ENCODE measurements at places on chromosomes 2 and 18.

- DNase-seq, result no peak
Measured at GRCh38 chr2:107543793-107544192, 282.9 kb upstream of the RGPD4 start.

GRCh38 chr18:48913201-48913600 is 37.6 kb downstream of the SMAD7 start:
- DNase-seq, result no peak

DNA sequence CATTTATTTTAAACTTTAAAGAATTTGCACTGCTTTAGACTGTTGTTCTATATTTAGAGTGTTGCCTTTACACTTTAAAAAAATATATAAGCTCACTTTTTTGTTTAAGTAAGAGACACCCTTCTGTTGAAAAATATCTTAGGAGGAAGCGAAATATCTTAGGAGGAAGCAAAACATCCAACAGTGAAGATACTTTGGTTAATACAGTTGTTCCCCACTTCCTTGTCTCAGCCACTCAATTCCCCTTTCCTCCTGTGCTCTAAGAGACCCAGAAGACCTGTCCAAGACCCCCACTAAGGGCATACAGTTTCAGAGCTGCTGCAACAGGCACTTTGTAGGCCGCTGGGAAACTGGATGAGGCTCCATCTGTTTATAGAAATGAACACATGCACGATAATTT is 5.7 kb downstream of the SERPINB8 start:
- no peak for DNase-seq

DNA sequence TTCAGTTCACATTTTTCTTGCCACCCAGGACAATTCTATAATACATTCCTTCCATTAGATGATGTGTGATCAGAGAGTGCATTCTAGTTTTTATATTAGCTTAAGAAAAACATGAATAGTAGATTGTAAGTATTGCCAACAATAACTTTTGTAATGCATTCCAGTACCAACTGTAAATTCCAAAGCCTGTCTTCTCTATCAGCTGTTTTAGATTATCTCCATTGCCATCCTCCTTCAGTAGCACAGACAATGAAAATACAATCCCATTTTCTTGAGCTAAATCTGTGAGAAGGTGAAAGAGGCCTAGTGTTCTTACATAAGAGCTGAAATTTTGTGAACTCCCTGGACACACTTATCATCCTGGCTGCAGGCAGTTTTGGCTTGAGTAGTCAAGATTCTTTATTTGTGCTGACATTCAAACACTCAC is 103.9 kb downstream of the CCBE1 start:
- no peak for DNase-seq

DNA sequence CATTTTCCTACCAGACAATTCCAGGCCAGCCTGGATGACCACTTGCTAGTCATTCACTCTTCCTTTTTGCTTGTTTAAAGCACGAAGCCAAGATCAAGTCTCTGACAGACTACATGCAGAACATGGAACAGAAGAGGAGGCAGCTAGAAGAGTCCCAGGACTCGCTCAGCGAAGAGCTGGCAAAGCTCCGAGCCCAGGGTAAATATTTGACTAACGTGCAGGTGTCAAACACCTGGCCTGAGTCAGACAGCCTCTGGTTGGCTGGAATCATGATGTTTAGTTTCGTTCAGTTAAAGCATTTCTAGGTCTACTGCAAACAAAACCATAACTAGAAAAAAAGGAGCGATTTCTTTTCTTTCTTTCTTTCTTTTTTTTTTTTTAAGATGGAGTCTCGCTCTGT is 44.2 kb upstream of the LYPD6B start:
- DNase-seq, result no peak

DNA sequence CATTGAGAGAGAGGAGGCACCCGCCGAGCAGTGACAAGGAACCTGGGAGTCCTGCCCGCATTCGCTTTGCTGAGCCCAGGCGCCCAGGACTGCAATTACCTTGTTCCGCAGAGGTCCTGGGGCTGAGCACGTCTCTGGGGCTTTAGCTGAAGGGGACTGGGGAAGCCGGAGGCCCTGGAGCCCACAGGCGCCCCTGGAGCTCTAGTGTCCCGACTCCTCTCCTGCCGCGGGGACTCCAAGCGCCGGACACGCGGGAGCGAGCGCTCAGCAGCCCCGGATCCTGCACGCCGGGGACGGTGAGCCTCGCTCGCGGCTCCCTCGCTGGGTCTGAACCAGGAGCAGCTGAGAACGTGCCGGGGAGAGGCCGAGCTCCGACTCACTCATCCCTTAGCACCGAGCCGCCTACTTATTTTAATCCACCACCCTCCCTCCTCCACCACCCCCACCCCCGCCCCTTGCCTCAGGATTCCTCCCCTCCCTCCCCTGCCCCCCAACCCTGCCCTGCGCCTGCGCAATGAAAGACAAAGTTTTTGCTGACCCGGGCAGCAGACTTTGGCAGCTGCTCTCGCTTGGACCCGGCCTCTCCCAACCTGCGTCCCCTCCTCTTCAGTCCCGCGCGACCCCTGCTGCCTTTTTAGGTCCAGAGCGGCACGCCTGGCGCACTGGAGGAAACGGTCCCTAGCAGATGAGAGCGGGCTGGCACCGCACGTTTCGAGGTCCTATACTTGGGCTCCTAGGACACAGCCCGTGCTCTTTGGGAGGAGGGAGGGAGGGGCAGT is at the start of gene OSR1:
OSR1 (minus strand) TSS at position 382 of the 779 bp plus-strand sequence. CDS start 4,818 bp downstream, outside the sequence.
- no peak for DNase-seq

DNA sequence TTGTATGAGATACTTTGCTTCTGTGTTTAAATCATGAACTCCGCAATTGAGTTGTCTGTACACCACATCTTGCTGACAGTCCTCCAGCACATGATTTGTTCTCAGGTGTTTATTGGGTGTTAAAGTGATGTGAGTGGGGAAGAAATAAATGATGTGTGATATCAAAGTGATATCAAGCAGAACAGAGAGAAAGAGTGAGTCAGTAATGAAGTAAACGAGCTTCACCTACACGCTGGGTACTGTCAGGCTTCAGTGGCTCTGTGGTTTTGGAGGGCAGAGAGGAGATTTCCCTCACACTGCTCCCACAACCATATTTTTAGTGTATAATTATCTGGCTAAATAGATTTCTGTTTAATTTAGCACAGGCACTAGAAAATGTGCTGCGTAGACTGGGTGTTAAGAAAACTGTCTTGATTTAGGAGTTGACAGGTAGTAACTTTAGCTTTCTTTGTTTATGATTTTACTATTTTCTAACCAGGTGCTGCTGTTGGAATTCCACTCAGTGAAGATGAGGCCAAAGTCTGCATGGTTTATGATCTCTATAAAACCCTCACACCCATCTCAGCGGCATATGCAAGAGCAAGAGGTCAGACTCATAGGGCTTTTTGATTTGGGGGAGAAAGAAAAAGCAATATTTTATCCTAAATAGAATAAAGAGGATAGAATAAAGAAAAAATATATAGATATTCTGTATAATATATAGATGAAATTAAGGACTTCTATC is 21.2 kb downstream of the ATIC start:
- DNase-seq, result no peak

GRCh38 chr2:226904592-226904991 is 68.7 kb downstream of the RHBDD1 start:
- DNase-seq, result no peak

- DNase-seq, result no peak
Measured at GRCh38 chr2:236769981-236770671, 200.5 kb downstream of the ACKR3 start.

DNA sequence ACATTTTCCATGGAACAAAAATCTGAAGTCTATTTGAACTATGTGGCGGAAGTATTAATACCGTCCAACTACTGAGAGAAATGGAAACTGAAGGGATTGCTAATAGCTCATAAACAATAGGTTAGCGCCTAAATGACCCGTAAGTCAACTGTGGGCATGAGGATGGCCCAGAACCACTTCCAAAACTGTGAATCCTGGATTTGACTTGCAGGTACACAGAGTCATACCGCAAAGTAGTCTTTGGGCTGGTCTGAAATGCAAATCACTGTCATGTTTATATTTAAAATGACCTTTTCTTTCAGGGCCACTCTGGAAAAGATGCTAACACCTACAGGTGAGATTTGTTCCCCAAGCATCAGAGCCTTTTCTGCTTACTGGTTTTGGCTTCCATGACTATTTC is 50.6 kb downstream of the STAT4 start:
- no peak for DNase-seq

DNA sequence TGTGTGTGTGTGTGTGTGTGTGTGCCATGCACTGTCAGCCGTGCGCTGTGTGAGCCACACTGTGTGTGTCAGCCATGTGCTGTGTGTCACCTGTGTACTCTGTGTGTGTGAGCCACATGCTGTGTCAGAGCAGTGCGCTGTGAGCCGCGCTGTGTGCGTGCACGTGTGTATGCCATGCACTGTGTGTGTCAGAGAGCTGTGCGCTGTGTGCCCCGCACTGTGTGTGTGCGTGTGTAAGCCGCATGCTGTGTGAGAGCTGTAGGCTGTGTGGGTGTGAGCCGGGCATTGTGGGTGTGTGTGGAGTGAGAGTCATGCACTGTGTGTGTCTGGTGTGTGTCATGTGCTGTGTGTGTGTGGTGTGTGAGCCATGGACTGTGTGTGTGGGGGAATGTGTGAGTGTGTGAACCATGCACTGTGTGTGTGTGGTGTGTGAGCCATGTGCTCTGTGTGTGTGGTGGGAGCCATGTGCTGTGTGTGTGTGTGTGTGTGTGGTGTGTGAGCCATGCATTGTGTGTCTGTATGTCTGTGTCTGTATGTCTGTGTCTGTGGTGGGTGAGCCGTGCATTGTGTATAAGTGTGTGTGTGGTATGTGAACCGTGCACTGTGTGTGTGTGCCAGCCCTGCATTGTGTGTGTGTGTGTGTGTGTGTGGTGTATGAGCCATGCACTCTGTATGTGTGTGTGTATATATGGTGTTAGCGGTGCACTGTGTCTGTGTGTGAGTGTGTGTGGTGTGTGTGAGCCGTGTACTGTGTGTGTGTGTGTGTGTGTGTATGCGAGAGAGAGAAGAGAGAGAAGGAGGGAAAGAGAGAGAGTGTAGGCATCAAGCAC is 106.4 kb upstream of the TPO start:
- DNase-seq, result no peak

DNA sequence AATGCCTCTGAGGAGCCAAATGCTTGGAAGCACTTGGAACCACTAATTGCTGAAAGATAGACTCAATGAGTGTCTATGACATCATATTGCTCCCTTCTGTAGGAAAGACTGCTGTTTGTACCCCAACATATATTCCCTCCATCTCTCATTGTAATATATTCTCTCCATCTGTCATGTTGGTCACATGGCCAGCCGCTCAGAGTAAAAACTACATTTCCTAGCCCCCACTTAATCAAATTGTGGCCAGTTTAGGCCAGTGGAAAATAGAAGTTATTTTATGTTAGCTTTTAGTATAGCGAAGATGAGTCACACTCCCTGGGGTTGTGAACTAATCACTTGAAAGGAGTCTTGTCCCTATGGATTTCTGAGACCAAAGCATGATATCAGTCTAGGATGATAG is 160.2 kb downstream of the HNMT start:
- no peak for DNase-seq

- no peak for DNase-seq
Measured at GRCh38 chr2:239793086-239793485, 232.1 kb downstream of the NDUFA10 start.

GRCh38 chr2:9211496-9211895 is 4.9 kb downstream of the ASAP2 start:
- no peak for DNase-seq

DNA sequence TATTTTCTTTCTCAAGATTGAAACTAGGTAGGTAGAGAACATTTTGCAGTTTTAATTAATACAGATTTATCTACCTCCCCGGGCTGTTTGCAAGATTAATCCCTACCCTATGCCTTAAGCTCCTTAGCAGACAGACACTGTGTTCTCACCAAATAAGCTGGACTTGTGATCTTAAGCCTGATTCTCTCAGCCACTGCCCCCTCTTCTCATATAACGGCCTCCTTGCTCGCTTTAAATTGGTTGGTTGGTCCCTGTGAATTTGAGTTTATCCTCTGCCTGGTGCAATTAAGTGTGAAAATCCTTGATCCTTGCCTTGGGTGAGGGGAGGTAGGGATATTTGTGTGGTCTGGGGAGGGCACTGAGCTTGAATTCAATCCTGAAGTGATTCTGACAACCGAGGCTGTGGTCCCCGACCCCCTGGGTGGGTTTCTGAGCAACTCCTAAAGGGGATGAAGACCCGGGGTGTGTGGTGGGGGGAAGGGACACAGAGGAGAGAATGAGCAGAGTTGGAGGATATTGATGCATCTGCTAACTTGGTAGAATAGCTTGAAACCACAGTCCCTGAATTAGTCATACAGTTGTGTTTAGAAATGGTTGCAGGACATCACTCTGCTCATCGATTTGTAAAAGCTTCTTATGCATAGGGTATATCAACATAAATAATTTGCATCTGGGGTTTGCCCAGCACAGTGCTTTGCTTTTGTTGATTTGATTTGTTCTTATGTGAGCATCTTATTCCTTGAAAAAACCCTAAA is 36.9 kb upstream of the NCKAP5 start:
- DNase-seq, result no peak

GRCh38 chr2:109662889-109663288 is 48.7 kb downstream of the SOWAHC start:
- no peak for DNase-seq

DNA sequence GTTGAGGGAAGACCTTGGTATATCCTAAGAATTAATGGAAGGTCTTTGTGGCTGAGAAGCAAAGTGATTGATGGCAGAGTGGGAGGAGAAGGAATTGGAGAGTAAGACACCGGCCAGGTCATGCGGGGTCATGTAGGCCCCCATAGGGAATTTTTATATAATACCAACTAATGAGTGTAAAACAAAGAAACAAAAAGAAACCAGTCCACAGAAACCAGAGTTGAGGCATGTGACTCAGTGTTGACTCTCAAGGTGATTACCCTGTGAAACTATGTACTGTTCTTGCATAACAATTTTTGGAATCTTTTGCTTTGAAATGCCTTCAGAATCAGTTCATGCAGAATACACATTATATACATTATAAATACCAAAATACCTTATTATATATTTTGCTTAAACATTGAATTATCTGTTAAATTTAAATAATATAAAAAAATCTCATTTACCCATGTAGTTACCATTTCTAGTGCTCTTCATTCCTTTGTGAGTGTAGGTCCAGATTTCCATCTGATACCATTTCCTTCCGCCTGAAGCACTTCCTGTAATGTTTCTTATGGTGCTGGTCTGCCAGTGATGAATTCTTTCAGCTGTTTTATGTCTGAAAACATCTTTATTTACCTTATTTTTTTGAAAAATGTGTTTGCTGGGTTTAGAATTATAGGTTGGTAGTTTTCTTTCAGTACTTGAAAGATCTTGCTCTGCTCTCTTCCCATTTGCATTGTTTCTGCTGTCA is 8.6 kb downstream of the CLIP4 start:
- no peak for DNase-seq

- DNase-seq, result no peak
Measured at GRCh38 chr2:75548036-75548573, 12.6 kb downstream of the EVA1A start.

- no peak for DNase-seq
Measured at GRCh38 chr2:1945819-1946218, 201.5 kb upstream of the PXDN start.

GRCh38 chr2:229335877-229336346 is 64.8 kb upstream of the PID1 start:
- DNase-seq, result no peak

Measured in stimulated activated CD4-positive, alpha-beta T cell treated with anti-CD3 and anti-CD28 coated beads, TNF-alpha, amount 100 ng/mL, for 24 hours (primary cell).